ENCODE measurements at places on chromosomes 16 and 17.

GRCh38 chr17:6327007-6327406, 107.9 kb downstream of the AIPL1 start:
- DNase-seq, result no peak

- DNase-seq, result no peak
Observed at GRCh38 chr17:76077584-76078110, 1.3 kb upstream of the ZACN start.

DNA sequence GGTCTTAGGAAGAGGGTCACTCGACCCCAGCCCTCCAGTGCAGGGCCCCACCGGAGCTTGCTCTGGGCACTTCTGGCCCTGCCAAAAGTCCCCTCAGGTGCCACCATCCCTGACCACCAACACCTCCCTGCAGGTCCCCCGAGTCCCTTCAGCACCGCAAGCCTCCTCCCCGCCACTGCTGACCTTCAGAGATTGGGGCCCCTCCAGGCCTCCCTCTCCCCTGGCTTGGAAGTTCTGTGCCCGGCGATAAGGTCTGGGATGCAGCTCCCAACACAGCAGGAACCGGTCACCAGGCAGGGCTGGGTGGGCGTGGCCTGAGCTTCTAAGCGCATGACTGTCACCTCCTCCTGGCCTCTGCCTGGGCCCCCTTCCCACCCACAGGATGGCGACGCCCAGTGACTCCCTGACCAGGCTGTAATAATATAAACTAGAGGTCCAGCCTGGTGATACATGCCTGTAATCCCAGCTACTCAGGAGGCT, 11.2 kb downstream of the PIEZO1 start:
- no peak for DNase-seq

DNA sequence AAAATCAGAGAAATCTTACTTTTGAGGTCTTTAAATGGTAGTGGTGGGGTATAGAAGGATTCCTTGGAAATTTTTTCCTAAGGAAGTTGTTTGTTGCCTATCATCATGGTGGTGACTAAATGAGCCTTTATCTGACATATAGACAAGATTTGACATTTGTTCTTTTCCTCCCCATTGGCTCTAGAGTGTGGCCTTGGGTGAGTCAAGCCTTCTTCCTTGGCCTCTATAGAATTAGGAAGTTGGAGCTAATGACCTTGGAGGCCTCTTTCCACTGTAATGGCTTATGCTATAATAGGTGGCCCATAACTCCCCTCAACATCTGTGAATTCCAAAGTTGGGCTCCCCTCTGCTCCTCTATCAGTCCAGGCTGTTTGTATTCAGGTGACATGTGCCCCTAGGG, 79.1 kb upstream of the HNF1B start:
- no peak for DNase-seq

GRCh38 chr17:45904866-45905265, 10.5 kb downstream of the MAPT start:
- no peak for DNase-seq

GRCh38 chr16:75787440-75787839, 61.1 kb upstream of the CPHXL start:
- DNase-seq, result no peak

GRCh38 chr17:8859027-8859803, 8.3 kb downstream of the PIK3R6 start:
- peak; percentile 36 for DNase-seq

GRCh38 chr16:50576403-50577113, 28.4 kb downstream of the NKD1 start:
- no peak for DNase-seq

DNA sequence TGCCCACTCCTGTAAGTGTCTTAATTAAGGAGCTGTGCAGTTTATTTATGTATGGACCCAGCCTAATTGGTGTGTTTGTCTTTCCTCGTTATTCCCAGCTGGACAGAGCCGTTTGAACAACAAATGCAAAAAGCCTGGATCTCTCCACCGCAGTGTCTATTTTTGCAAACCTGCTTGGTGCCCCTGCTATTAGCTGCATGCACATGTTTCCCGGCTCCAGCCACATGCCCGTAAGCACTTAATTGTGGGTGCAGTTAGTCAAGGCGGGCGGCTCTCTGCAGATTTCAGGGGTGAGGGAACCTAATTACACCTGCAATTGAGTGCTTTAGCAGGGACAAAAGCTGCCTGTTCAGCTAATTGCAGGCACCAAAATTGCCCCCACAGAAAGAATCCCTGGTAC, 74.0 kb upstream of the GSE1 start:
- no peak for DNase-seq

DNA sequence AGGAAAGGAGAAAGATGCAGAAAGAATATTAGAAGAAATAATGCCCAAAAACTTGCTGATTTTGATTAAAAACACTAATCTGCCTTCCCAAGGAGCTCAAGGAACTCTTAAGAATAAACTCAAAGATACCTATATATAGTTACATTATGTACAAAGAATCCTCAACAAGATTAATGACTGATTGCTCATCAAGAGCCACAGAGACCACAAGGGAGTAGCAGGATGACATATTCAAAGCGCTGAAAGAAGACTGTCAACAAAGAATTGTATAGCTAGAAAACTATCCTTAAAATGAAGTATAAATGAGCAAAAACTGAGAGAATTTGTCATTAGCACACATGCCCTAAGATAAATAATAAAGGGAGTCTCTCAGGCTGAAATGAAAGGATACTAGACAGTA, 6.2 kb downstream of the LPCAT2 start:
- DNase-seq, result no peak

DNA sequence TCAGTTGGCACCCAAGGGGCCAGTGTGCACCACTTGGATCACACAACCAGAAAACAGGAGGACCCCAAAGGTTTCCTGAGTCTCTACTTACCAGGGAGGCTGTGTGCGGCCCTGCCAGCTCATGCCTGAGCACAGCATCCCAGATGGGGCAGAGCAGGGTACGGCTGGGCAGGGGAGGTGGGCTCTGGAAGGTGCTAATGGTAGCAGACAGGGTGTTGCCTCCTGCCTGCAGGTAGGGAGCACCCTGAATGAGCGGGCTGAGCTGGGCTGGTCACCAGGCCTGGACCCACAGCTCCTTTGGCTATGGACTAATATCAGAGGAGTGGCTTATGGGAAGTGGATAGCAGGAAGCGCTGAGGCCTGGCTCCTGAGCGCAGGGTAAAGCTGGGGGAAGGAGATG, 14.6 kb downstream of the RECQL5 start:
- no peak for DNase-seq

DNA sequence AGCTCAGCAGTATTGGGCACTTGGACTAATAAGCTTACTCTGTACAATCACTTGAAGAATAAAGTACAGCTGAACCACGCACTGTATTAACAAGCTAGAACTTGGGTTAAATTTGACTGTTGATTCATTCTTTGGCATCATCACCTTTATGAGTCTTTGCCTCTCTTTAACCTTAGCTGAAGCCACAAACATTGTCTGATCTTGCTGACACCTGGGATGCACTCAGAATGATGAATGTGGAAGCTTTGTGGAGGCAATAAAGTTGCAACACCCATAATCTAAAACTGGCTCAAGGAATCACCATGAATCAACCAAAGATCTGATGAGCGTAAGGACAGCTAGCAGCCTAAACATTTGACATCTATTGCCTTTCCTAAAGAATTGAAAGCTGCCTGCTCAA, 590.6 kb upstream of the SOX9 start:
- no peak for DNase-seq

- DNase-seq, result no peak
Observed at GRCh38 chr17:40872416-40872815, 5.4 kb upstream of the KRT12 start.

GRCh38 chr17:2821868-2822267, 25.6 kb downstream of the RAP1GAP2 start:
- DNase-seq, result no peak

- peak; percentile 75 for DNase-seq
Observed at GRCh38 chr17:30970831-30971567, at the start of gene RNF135. Gene RNF135, plus strand, starts transcription at chr17:30971039. Its CDS starts 35 bp downstream, at chr17:30971074.

DNA sequence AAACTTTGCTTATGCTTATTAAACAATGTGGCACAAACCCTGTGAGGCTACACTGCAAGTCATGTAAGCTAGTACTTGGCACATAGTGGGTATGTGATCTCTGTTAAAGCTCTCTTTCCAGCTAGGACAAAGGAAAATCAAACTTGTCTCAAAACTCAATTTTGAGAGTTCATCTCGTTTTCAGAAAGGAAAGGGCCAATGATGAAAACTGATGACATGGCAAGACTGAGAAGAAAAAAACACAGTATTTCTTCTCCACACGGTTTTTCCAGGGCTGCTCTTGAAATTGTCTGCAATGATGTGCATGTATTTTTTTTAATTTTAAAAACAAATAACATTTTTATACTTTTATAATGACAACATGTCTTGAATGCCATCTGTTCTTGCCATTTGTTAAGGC, 389.8 kb downstream of the CA10 start:
- no peak for DNase-seq

DNA sequence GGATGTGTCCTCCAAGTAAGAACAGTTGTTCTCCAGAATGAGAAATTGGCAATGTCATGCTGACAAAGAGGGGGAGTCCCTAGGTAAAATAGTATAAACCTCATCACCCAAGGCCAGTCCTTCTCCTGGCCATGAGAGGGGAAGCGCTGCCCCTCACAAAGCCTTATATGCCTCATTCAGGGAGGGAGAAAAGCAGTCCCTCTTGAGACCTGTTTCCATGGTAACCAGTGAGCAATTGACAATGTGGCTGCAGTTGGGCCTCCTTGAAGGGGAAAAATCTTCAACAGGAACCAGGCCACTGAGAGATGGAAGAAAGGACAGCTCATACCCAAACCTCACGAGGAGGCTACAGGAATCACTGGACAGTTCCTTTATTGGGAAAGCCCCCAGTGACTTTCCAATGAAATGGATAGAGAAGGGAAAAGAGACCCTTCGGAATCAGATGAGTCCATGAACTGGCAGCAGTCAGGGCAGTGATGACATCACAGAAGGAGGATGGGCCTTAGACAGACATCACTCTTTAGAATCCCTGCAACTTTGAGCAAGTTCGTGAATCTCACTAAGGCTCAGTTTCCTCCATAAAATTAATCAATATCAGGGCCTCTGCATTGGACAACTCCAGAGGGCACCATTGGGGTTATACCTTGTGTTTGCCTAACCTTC, 275.7 kb downstream of the TOX3 start:
- no peak for DNase-seq

DNA sequence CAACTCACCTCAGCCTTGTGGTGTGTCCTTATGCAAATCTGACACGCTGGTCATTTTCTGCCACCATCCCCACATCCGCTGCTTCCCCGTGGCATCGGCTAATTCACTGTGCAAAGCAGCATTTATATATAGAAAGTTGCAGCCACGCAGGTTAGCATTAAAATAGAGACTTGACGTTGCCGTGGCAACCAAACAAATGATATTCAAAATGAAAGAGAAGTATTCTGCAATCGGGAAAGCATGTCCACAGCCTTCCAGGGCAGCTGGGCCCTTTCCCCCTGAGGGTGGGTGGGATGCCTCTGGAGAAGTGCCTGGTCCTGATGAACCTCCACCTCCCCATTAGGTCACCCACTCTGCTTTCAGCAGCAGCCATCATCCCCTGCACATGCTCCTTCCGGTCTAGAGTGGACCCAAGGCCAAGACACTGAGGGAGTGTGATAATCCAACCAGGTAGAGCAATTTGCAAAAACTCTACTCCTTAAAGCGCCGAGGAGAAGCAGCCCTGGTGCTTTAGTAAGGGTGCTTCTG, 138.7 kb downstream of the GAS7 start:
- DNase-seq, result no peak

DNA sequence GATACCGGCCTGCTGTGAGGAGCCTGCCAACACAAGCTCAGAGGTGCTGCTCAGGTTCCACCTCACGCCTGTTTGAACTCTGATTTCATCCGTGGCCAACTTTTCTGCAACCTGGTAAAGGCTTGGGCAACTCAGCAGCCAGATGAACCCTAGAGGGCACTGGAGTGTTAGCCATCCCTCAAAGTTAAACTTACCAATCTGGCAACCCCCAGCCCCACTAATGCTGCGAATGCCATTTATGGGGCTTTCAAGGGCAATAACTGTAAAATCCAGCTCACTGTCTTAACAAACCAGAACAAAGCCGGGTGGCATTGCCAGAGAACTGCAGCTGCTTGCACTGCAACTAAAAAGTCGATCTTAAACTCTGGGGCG, 105.5 kb downstream of the AXIN2 start:
- DNase-seq, result no peak

DNA sequence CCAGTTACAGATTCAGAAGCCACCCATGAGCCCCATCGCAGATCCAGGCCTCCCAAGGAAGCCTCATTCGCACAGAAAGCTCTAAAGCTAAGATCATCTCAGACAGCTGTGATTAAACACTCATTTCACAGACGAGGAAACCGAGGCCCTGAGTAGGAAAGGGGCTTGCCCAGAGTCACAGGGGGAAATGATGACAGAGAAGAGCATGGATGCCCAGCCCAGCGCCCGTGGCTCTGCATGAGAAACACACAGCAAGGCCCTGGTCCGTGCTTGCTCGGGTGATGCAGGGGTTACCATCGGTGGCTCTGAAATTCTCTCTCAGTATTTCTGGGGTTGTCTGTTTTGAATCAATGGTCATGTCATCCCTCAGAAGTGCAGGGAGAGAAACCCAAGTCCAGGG, 109.6 kb downstream of the C16orf78 start:
- DNase-seq, result peak; percentile 33

DNA sequence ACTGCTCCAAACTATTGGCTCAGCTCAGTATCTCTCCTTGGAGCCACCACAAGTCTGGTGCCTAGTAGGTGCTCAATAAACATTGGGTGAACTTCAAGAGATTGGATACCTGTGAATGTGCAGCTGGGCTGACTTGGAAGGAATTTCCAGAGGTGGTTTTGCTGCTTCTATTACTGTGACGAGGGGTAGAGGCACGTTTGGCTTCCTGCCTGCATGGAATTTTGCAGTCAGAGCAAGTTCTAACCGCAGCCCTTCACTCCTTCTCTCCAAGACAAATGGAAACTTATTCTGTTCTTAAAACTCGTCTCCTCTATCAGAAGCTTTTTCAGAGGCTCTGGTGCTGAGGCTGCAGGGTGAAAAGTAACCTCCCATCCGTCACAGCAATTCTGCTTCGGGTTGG, 342.5 kb downstream of the CPPED1 start:
- DNase-seq, result no peak

DNA sequence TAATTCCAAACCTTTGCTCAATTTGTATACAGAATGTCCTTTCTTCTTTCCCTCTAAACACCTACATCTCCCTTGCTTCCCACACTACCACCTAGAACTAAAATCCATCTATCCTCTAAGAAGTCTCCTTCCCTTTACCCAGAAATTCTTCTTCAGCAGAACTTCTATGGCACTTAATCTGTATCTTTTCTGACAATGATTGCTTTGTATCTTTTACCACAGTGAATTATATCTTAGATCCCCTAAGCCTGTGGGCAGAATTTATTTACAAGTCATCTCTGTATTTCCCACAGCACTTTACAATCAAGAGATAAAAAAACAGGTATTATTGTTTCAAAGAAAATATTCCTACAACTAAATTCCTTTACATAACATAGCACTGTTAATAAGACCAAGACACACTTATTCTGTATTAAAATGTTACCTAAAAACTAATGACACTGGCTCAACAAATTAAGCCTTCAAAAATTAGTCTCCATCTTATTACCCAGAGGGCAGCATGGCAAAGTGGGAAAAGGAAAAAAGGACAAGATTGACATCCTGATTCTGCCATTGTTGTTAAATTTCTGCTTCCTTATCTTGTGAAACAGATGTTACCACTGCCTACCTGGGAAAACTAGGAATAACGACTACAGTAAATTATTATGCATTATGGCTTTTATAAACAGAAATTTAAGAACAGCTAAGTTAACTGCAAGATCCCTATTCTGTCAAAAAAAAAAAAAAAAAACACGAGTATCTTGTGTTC, 42.8 kb downstream of the KANSL1 start:
- DNase-seq, result no peak
